ENCODE measurements at places on chromosomes 7 and 10.

DNA sequence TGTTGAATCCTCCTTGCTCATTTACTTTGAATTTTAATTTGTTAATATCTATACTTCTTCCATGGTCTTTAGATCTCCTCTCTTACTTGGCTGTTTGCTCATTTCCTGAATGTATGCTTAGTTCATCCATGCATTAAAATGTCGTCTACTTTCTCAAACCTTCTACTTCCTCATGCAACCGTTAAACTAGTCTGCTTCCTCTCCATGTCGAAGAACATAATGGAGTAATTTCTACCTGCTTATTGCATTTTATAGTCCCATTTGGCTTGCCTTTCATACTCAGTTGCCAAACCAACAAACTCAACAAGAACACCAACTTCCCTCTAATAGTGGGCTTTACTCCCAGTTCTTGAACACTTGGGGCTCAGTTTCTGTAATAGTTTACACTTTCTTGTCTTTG is 43.8 kb upstream of the SEMA3D start:
- DNase-seq, result no peak

DNA sequence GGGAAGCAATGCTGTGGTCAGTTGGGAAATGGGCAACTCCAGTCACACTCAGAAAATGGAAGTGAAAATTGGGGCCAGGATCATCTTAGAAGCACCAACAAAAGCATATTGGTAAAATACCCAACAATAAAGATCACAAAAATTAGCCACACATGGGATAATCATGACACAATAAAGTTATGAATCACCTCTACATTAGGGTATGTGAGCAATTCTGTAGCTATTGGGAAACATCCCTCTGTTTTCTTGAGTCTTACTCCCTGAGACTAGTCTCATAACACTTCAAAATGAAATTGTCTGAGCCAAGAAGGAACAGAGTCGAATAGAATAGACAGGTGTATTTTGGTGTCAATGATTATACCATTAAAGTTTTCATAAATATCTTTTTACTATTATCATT is 178.3 kb downstream of the DYNC1I1 start:
- no peak for DNase-seq

DNA sequence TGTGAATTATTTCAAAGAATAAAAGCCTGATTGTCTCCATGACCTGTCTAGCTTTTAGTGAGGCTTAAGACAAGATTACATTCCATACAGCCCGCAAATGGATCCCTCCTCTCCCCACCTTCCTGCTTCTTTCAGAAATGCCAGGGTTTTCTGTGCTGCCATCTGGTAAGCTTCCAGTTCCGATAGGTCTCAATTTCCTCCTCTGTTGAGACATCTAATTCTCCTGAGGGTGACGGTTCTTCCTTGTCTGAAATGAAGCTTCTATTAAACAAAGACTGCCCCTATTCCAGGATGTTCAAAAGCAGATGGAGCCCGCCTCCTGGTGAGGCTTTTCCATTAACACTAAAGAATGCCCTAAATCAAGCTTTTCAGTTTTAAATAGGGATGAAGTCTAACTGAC is 295.6 kb downstream of the PTPRN2 start:
- no peak for DNase-seq

GRCh38 chr7:98289333-98289875 is 7.9 kb downstream of the BRI3 start:
- DNase-seq, result no peak

GRCh38 chr10:6803427-6803783 is 223.3 kb upstream of the PRKCQ start:
- DNase-seq, result no peak

DNA sequence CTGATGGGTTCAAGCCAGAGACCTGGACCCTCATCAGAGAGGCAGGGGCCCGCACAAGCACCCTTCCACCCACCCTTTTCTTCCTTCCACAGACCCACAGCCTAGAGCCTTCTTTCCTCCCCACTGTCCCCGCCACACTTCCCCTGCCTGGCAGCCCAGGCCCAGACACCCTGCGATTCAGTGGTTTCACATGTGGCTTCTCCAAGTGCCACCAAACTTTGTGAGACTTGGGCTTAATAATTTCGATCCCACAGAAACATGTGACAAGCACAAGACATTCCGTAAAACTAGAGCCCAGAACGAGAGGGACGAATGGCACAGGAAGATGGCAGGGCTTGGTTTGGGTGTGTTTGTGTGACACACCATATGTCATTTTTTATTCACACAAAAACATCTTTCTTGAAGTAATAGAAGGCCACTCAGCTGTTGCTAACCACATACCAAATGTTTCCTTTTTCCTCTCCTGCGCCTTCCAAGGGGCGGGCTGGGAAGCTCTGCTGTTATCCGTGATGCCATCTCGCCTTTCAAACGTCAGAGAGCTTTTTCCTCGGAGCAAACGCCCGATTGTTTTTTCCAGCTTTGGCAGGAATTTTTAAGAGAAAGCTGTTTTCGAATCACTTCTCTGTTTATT is 162.9 kb downstream of the GRK5 start:
- DNase-seq, result no peak

GRCh38 chr10:129568583-129569344 is 101.7 kb downstream of the MGMT start:
- no peak for DNase-seq

DNA sequence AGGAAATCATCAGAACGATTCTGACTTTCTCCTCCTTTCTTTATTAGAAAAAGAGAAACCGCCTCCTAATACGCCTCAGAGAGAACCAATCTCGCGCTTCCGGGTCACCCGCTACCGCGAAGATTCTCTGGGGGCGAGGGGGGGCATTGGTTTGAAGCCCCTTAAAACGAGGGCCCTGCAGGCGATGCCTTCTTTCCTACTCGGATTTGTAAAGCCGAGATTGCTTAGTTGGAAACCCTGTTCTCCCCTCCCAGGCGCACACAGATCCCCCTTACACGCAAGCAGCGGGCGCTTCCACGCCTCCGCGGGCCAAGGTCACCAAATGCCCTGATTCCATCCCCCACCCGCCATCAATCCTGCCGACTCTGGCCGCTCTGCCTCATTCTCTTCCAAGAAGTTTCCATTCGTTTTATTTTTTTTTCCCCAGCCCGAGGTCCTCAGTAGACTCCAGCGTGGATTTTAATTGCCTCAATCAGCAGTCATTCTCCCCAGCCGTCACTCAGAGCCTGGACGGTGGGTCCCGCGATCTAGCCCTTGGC is 1.1 kb upstream of the GAD2 start:
- DNase-seq, result no peak

- DNase-seq, result no peak
Observed at GRCh38 chr10:65377687-65378086, 1548.1 kb upstream of the LRRTM3 start.

GRCh38 chr7:92010215-92010614 is 69.6 kb downstream of the AKAP9 start:
- DNase-seq, result no peak
